ENCODE measurements at places on chromosomes 1 and 21.
A peak's percentile ranks its signal among the peaks of the same experiment; 100 is the strongest.

DNA sequence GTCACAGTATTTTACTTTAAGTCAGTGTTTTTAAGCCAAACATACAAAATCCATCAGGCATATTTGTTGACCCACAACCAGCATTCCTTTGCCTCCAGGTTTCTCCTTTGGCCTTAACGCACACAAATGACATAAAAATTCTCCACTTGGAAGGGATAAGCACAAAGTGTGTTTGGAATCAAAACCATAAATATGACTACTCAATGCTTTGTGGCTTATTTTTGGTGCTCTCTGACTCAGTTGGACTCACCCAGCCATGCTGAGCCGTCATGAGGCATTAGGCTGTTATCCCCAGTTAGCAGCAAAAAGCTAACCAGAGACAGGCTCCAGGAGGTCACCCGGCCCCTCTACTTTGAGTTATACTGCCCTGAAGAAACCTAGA, 948 bp downstream of the PRUNE1 start:
- no peak for DNase-seq

DNA sequence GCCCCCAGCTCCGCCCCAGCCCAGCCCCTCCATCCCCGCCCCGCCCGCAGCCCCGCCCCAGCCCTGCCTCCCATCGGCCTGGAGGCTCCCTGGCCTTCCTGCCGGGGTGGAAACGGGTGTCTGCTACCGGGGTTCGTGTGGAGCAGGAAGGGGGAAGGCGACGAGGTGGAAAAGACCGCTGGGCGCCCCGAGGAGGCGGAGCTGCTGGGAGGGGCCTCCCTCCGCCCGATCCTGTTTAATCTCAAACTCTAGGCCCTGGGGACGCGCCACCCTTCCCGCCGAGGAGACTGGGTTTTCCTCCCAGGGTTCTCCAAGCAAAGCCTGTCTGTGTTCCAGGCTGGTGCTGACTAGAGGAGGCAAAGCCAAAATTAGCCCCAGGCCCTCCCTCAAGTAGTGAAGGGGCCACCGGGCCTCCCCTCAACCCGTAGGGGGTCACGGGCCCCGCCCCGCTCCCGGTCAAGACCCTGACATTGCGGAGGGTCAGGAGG, 16.2 kb upstream of the TTLL10 start:
- DNase-seq = peak; percentile 38

DNA sequence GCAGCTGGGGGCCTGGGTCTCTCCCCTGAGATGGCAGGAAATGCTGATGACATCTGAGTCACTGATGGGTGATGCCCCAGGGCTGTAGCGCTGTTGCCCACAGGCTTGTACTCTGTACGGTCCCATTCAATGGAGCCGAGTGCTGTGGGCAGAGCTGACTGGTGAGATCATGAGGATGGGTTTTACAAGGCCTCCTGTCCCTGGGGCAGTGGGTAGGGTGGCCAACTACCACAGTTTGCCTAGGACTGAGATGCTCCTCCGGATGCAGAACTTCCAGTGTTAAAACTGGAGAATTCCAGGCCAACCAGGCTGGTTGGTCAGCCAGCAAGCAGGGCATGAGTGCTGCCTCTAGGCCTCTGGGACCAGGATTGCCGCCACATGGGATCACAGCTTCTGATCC, 9.2 kb downstream of the PHLDA3 start:
- DNase-seq = no peak

GRCh38 chr1:200147094-200147493, 119.6 kb downstream of the NR5A2 start:
- DNase-seq = no peak

GRCh38 chr1:28208818-28209441, 23.9 kb downstream of the DNAJC8 start:
- DNase-seq = no peak

DNA sequence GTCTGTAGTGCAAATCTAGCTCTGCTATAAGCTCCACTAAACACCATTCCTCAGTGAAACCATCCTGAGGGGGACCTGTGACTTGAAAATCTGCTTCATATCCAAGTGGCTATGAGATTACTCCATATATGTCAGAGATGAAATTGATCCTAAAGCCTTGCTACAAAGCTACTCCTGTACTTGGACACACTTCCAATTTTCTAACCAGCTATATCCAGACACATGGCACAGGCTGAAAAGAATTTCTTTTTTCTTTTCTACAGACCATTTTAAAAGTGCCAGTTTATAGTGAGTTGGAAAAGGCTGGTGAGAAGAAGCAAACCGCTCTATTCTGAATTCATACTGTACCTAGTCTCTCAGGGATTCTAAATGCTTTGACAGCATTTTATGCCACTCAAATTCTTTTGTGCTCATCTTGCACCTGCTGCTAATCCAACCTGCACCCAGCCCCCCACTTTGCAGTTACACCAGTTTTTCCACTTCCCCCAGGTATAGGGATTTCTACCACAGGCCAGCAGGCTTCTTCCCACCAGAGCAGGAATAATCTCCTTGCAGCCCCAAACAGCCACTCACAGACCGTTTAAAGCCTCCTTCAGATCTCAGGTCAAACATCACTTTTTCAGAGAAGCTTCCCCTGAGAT, 112.5 kb downstream of the RERE start:
- no peak for DNase-seq

DNA sequence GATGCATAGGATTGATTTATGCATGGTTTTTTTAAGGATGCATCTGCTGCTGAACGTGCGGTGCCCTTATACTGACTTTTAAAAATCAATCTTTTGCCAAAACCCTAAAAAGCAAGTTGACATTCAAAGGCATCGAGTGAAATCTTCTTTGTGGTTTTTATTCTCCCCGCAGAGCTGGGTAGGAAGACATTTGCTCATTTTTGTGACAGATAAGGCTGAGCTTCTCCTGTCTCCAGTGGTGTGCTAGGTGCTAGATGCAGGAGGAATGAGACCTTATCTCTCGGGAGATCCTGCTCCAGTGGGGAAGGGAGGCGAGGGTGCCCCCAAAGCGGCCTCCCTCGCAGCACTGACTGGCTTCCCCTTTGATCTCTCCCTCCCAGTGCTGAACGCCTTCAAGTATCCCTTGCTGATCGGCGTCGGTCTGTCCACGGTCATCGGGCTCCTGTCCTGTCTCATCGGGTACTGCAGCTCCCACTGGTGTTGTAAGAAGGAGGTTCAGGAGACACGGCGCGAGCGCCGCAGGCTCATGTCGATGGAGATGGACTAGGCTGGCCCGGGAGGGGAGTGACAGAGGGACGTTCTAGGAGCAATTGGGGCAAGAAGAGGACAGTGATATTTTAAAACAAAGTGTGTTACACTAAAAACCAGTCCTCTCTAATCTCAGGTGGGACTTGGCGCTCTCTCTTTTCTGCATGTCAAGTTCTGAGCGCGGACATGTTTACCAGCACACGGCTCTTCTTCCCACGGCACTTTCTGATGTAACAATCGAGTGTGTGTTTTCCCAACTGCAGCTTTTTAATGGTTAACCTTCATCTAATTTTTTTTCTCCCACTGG, 14.9 kb upstream of the CD101 start:
- peak; percentile 20 for DNase-seq

DNA sequence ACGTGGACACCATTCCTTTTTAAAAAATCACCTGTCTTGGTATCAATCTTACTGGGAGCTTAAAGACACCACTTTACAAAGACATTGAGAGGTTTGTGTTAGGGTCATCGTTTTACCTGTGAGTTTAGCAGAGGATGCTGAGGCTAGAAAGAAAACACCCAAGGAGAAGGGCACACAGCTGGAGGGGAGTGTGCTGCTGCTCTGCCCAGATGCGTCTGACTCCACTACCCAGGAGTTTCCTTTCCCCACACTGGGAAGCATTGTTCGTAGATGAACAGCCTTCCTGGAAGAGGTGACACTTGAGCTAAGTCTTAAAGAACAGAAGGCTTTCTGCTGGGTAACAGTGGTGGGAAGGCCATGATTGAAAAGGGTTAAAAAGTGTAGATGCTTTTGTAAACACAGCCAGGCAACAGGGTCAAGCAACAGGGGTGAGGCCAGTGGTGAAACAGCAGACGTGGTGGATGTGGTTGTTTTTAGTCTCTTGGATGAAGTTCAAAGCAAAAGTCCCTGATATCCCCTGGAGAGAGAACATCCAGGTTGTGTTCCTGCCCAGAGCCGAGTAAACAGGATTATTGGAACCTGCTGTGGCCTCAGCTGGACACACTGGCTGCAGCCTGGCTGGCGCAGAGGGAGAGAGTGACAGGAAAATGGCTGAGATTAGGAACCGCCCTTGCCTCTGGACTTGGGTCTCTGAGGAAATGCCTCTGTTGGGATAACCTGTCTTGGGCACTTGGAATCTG, 198.6 kb upstream of the JUN start:
- no peak for DNase-seq

- no peak for DNase-seq
Observed at GRCh38 chr1:155947292-155947691, 5.9 kb downstream of the RXFP4 start.

- DNase-seq = no peak
Observed at GRCh38 chr1:119266858-119267257, 101.7 kb upstream of the HAO2 start.

- no peak for DNase-seq
Observed at GRCh38 chr1:216119600-216119999, 303.6 kb downstream of the USH2A start.

DNA sequence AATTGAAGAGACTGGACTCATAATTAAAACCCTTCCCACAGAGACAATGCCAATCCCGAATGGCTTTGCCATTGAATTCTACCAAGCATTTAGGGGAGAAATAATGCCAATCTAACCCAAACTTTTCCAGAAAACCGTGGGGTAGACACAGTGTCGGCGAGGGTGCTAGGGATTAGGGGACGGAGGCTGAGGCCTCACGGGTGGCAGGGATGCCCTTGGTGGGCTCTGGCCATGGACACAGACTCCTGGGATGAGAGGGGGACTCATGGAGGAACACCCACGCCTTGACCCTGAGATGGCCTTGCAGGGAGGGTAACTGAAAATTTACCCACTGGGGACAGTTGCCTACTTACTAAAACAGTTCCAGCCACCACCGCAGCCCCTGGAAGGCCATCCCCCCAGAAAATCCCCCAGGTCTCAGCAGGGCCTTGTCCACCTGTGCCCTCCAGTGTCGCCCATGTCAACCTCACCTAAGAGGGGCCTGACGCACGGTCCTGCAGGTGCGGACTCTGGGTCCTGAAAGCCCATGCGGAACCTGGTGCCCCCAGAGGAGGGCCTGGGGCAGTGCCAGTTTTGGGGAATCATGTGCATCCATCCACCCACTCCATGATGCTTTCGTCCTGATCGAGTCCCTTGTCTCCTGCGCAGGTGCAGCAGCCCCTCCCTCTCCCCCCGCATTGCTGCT, 1.9 kb downstream of the KRTAP10-5 start:
- DNase-seq = no peak

DNA sequence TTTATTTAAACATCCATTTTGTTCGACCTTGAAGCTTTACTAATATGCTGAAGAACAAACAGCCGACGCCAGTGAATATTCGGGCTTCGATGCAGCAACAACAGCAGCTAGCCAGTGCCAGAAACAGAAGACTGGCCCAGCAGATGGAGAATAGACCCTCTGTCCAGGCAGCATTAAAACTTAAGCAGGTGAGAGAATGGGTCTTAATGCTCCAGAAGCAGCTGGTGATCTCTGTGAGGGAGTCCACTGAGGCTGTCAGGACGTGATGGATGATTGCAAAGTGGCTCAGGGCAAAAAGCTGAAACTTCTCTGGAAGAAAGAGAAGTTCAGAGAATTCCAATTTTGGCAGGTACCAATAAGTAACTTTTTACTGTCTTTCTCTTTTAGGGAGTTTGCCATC, 4.4 kb downstream of the CHTOP start:
- no peak for DNase-seq

GRCh38 chr1:108154314-108154713, 45.8 kb downstream of the SLC25A24 start:
- DNase-seq = no peak

DNA sequence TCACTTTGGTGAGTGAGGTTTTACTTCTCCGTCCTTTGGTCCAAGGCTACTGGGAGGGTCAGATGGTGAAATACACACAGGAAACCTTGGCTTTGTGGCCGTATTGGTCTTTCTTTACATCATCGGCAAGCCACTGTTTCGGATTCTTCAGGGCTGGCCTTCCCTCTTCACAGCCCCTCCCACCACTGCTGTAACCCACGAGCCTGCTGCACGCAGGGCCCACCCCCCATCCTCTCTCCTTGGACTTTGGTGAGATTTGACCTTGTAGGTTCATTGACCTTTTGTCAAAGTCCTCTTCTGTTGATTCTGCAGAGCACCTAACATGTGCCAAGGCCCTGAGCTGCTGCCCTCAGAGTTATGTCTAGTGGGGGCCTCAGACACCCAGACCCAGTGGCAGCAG, 328.6 kb downstream of the CAMTA1 start:
- no peak for DNase-seq

GRCh38 chr1:167803358-167804207, 81.8 kb downstream of the MPZL1 start:
- peak; percentile 69 for DNase-seq

- no peak for DNase-seq
Observed at GRCh38 chr1:161226759-161227158, 899 bp downstream of the TOMM40L start.

GRCh38 chr1:69110851-69111250, 456.9 kb upstream of the LRRC7 start:
- DNase-seq = no peak

DNA sequence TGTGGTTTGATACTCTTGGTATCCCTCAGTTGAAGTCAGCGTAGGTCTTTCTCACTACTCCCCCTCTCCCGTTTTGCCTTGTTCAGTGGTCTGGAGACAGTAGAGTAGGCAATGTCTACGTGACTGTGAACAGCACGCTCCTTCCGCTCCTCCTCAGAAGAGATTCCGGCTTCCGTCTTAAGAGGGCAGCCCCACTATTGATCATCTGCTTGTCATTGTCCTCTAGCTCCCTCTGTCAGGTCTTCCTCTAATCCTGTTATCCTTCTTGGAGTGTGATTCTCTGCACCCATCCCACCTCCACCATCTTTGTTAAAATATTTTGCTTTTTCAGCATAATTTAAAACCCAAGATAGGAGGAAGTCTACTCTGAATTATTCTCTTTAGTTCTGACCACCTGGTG, 129.9 kb upstream of the KCNK2 start:
- DNase-seq = no peak

DNA sequence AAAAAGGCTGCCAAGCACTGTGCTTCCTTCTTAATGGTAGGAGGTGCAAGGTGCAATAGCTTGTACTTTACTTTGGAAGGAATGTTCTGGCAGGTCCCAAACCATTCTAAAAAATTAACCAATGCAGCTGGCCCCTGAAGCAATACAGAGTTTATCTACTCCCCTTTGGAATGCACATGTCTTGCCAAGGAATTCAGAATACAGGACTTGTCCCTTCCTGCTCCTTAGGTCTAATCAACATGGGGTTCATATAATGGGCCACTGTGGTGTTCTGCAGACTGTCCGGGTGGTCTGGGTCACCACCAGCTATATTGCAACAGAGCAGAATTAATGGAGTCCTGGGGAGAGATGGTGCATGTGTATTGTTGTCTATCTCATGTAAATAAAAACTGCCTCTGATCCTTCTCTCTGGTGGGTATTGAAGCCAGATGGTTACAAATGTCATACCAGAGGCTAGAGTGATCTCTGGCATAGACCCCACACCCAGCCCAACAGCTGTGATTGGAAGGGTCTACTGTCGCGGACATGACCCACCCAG, 112.8 kb downstream of the RIPK4 start:
- no peak for DNase-seq
